NCI-H1436 treated with DMSO at 0.1 percent for 48 hours (cell line): ENCODE measurements at places on chromosomes 16 and 17.

DNA sequence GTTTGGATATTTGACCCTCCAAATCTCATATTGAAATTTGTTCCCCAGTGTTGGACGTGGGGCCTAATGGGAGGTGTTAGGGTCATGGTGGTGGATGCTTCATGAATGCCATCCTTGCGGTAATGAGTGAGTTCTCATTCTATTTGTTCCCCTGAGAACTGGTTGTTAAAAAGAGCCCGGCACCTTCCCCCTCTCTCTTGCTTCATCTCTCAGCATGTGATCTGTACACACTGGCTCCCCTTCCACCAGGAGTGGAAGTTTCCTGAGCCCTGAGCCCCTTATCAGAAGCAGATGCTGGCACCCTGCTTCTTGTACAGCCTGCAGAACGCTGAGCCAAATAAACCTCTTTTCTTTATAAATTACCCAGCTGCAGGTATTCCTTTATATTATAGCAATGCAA lies 25.6 kb downstream of the PIK3R6 start:
- DNase-seq: no peak

DNA sequence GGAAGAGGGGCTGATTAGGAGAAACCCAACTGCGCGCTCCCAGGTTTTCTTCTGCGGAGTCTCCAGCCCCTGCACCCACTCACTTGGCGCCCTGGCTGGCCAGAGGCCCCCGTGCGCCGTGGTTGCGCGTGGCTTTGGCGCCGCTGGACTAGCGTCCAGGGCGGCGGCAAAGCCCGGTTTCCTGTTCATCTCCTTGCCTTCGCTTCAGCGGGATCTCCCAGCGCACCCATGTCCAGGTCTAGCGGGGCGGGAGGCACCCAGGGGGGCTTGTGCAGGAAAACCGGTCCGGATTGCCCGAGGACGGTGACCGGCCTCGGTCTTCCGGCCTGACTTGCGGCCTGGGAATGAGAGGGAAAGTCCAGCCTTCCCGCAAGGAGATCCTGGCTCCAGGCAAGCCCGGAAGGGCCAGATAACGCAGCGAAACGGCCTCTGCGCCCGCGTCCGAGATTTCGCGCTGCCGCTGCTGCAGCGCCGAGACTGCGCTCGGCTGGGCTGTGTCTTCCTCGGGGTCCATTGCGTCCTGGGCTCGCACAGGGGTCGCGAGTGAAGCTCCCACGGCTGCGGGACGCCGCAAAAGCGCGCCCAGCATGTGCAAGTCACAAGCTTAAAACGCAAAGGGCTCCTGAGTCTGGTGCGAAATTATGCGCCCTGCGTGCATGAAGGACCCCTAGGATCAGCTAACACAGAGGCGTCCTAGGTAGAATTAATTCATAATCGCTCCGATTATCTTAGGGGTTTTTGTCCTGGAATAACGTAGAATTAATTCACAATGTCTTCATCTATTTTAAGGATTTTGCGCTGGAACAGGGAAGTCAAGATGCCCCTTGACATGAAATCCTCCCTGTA lies 5.7 kb downstream of the FOXF1 start:
- no peak for DNase-seq

DNA sequence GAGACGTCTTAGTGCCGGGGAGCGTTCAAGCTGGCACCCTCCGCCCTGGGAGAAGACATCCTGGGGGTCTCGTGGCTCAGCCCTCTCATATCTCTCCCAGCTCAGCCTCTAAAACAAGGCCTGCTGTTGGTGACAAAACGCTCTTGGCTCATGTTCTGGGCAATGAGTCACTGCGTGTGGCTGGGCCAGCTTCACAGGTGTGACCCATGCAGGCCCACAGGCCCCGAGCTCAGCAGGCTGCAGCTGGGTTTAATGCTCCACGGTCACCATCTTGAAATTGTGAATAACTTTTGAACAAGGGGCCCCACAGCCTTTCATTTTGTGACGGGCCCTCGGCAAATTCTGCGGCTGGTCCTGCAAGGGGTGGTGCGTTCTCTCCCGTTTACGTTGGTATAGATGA lies 22.4 kb downstream of the GAA start:
- DNase-seq: no peak

DNA sequence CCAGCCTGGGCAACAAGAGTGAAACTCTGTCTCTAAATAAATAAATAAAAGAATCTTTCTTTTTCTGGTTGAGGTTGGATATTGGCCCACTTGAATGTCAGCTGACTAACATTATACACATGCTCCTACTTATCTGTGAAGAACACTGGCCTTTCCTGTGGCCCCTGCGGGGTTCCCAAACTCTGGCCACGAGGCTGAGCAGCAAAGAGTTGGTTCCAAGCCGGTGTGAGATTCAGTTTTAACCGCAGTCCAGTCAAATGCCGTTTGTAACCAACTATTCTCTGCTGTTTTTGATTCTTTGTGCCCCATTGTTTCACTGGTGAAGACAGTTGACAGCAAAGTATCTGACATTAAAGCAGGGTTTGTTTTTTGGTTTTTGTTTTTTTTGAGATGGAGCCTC lies 11.2 kb downstream of the ETV4 start:
- DNase-seq: no peak

- DNase-seq: no peak
These were observed 274.9 kb downstream of the HAPSTR1 start for GRCh38 chr16:9366048-9366969.

DNA sequence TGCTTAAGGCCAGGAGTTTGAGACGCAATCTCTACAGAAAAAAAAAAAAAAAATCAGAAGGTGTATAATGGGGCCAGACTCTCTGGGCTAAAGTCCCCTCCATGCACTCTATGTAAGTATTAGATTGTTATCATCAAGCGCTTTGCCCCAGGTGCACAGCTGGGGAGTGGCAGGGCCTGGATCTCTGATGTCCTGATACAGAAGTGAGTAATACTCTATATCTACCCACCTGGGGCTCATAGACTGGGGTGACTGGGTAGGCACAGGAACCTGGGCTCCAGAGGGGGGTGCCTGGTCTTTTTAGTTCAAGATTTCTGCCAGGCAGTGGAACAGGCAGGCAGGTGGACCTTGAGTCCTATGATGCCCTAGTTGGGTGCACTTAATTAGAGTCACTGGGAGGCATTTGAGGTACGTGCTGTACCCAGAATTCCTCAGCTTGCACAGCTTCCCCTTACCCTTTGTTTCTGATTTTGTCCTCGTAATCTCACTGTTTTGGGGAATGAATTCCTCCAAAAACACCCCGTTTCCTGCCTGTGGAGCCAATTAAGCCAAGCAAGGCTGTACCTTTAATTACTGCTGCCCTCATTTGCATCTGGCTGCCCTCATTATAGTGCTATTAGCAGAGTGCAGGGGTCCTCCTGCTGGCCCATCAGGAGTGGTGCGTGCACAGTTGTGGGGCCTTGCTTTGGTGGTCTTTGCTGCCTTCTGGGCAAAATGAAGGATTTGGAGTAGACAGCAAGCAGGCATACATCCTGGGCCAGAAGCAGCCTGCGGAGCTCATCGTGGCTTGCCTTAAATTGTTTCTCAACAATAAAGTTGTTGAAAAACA lies 239.0 kb downstream of the SNX29 start:
- no peak for DNase-seq

DNA sequence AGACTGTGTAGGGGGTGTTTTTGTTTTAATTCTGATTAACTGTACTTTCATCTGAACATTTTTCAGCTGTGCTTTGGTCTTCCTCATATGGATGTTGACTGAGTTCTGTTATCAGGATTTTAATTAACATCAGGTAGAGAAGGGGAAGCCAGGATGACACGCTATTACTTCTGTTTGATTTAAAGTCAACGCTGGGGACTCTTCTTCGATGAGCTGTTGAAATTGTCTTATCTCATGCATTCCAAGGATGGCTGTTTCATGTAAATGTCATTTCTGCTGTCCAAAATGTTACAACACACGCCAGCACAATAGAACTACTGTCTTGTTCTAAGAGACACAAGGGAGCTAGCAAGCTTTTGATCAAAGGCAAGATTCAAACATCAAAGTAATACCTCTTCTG lies 263.3 kb upstream of the CDH5 start:
- no peak for DNase-seq

DNA sequence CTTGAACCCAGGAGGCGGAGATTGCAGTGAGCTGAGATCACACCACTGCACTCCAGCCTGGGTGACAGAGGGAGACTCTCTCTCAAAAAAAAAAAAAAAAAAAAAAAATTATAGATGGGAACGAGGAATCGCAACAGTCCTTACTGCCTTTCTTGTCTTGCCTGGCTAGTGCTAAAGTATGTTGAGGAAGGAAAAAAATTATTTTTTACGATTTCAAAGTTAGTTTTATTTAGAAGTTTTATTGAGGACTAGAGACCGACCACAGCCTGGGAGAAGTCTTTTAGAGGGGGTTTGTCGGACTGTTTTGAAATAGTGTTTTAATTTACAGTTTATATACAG lies 15.8 kb upstream of the DNAH17 start:
- no peak for DNase-seq

DNA sequence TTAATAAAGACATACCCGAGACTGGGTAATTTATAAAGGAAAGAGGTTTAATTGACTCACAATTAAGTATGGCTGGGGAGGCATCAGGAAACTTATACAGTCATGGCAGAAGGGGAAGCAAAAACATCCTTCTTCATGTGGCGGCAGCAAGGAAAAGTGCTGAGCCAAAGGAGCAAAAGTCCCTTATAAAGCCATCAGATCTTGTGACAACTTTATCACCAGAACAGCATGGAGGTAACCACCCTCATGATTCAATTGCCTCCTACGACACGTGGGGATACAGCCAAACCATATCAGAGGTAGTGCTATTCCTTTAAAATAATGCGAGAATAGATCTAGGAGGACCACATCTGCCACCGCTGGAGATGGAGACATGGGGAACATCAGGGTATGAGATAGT lies 9.0 kb downstream of the C16orf54 start:
- no peak for DNase-seq

DNA sequence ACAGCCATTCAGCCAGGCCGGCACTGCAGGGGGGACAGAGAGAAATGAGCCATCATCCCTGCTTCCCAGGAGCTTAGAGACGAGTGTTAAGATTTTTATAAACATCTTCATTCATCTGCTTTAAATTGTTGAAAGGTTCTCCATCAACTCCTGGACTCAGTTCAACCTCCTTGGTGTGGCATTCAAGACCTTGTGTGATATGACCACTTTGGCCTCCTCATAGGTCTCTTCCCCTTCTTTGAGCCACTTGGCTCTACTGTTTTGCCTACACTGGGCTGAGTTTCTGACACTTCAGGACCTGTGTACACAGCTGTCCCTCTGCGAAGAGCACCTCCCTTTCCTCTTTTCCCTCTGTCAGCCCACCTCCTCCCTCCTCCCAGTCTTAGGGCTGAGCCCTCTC lies 4.3 kb downstream of the DOC2B start:
- DNase-seq: no peak

GRCh38 chr17:75892556-75893224 lies 4.1 kb downstream of the TRIM65 start:
- DNase-seq: no peak

DNA sequence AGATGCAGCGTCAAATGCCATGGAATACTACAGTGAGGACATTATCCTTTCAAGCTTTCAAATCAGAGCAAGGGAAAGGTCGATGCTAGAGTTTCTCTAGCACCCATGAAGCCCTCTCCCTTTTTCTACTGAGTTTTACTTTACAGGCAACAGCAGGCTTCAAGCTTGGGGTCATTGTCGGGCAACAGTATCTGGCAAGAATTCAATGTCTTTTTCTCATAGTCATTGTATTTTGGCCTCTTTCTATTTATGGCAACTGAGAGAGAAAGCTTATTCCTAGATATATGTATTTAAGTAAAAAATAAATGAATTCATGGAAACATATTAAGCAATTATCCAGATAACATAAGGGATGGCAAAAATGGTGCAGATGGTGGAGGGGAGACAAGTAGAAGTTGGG lies 364 bp upstream of the CETP start:
- no peak for DNase-seq

- DNase-seq: no peak
These were observed 604.5 kb downstream of the WWOX start for GRCh38 chr16:78703936-78704335.

GRCh38 chr16:55475919-55476318 lies 3.1 kb upstream of the MMP2 start:
- no peak for DNase-seq

DNA sequence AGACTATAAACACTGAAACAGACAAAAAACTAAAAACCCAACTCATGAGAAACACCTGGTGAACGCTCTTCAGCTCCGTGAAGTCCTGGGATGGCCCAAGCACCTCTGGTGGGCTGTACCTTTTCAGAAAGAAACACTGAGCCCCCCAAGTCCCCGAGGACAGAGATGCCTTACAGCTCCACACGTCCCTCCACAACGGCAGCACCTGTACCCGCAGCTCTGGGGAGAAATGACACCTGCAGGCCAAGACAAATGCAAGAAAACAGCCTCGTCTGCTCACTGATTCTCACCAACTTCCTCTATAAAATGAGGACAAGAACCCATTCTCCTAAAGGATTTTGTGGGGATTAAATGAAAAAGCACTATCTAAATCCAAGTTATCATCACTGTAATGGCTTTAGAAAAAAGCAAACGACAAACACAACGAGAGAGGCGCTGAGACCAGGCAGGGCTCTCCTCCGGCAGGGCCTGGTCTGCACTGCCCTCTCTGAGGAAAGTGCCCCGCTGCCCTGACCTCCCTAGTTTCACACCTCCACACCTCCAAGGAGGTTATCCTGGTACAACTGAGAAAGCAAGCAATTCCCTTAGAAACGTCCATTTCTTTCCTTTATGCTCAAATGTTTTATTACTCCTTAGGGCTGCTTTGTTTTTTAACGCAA lies 114.9 kb downstream of the ZNF778 start:
- no peak for DNase-seq

- no peak for DNase-seq
These were observed 32.0 kb upstream of the IL34 start for GRCh38 chr16:70614208-70614951.

- no peak for DNase-seq
These were observed 44.1 kb upstream of the SEC14L1 start for GRCh38 chr17:77096570-77097214.

DNA sequence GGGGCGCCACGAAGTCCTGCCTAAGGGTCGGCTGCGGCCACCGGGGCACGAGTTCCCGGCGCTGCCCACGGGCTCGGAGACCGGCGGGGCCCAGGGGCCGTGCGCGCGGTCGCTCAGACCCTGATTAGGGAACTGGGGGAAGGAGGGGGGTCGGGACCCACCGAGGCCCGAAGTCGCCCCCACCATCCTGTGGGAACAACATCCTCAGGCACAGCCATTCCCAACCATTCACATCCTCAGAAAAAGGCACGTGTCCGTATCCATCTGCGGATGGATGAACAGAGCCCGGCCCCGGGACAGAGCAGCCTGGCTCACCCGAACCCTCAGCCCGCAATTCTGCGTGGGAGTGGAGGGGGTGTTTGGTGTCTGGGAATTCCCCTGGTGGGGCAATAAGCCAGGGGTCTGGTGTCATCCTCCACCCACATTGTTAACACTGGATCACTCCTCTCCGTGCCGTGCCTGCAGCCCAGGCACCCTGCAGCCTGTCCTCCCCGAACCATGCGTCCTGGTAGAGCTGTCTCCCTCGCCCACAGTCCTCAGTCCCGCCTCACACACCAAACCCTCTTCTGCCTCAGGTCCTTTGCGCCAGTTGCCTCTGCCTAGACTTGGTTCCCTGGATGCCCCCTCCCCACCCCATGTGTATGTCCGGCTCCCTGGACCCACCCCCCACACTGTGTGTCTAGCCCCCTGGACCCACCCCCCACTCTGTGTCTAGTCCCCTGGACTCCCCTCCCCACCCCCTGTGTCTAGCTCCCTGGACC lies 789 bp upstream of the CCDC57 start:
- no peak for DNase-seq
